Lower lobe of right lung (tissue), 2 donors: ENCODE measurements at places on chromosomes 5 and 9.

GRCh38 chr5:110477911-110478310 is 248.6 kb downstream of the TMEM232 start:
- DNase-seq, result no peak

GRCh38 chr5:54390015-54390414 is 65.5 kb upstream of the HSPB3 start:
- no peak for DNase-seq

DNA sequence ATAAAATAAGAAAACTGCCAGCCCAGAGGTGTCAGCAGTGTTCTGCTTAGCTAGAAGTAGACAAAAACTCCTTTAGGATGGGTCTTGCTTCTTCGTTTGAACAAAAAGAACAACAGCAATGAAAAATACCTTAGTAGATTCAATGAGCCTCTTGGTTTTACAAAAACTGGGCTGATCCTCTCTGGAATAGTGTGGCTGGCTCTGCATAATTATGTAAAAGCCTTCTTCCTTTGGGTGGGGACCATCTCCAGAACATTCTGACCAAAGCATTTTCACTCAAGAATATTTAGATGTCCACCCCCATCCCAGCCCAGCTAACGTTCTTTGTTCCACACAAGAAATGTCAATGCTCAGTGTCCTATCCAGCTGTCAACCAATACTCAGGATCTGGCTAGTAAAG is 63.2 kb downstream of the LRSAM1 start:
- no peak for DNase-seq

- DNase-seq, result no peak
Measured at GRCh38 chr9:37995348-37995737, 73.7 kb downstream of the SHB start.

DNA sequence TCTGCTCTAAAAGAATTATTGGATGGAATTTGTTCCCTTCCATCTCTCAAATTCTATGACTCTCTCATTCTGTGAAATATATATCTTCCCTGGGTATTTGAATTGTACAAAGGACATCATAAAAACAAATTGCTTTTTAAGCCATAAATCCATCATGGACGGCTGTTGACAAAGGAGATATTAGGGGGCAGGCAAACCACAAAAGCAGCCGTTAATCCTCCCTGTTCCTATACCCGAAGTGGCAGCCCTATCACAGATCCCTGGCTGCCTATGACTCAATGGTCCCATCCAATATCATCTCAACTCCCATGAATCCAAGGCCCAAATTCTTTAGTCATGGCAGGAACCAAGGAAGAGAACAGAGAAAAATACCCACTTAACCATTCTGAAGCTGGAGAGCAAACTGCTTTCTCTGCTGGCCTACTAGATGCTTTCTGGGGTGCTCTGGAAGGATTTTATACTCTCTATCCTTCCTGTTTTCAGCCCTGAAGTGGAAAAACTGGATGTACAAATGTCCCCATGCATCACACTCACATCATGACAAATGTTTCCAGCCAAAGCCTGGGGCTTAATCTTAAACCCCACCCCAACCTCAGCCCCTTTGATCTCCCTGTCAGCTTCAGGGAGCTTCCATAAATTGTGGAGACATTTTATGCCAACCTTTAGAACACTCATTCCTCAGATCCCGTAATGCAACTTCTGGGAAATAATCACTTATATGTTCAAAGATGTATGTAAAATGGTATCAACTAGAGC is 59.5 kb downstream of the FAM114A2 start:
- DNase-seq, result no peak

- no peak for DNase-seq
Measured at GRCh38 chr5:144009116-144009515, 161.3 kb downstream of the YIPF5 start.

GRCh38 chr5:149301744-149302380 is 30.2 kb downstream of the AFAP1L1 start:
- DNase-seq, result no peak

- no peak for DNase-seq
Measured at GRCh38 chr5:172499287-172499686, 45.0 kb upstream of the SH3PXD2B start.

- no peak for DNase-seq
Measured at GRCh38 chr5:172683264-172683644, 42.2 kb downstream of the NEURL1B start.

- no peak for DNase-seq
Measured at GRCh38 chr9:10566848-10567247, 46.0 kb downstream of the PTPRD start.

- no peak for DNase-seq
Measured at GRCh38 chr5:159704160-159704559, 212.1 kb upstream of the ADRA1B start.

DNA sequence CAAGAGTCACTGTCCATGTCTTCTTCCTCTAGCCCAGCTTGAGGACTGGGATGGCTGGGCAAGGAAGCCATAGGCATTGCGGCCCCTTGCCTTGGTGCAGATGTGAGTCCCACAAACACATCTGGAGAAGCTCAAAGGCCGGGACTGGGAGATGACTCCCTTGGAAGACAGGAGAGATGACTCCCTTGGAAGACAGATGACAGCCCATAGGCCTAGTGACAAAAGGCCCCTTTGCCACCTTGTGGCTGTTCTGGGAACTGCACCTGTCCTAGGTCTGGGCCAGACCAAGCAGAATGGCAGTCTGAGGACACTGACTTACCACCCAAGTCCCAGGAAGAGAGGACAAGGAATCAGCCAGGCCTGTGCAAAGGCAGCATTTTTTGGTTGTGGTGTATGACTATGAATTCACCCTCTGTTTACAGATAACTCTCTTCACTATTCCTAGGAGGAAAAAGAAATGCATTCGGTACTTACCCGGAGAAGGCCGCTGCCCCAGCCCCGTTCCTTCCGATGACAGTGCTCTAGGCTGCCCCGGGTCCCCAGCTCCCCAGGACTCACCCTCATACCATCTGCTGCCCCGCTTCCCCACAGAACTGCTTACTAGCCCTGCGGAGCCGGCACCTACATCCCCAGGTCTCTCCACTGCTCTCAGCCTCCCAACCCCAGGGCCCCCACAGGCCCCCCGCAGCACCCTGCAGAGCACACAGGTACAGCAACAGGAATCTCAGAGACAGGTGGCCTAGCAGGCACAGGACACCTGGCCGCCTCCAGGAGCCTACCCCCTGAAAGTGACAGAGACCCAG is 30.8 kb downstream of the SKP1 start:
- DNase-seq, result peak; percentile 73

DNA sequence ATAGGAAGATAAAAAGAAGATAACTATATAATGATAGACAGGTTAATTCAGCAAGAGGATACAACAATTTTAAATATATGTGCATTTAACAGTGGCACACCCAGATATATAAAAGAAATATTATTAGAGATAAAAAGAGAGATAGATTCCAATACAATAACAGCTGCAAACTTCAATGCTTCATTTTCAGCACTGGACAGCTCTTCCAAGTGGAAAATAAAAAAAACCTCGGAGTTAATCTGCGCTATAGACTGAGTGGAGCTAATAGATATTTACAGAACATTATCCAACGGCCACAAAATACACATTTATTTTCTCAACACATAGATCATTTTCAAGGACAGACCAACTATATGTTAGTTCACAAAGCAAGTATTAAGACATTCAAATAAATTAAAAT is 1229.5 kb upstream of the CDH6 start:
- no peak for DNase-seq

DNA sequence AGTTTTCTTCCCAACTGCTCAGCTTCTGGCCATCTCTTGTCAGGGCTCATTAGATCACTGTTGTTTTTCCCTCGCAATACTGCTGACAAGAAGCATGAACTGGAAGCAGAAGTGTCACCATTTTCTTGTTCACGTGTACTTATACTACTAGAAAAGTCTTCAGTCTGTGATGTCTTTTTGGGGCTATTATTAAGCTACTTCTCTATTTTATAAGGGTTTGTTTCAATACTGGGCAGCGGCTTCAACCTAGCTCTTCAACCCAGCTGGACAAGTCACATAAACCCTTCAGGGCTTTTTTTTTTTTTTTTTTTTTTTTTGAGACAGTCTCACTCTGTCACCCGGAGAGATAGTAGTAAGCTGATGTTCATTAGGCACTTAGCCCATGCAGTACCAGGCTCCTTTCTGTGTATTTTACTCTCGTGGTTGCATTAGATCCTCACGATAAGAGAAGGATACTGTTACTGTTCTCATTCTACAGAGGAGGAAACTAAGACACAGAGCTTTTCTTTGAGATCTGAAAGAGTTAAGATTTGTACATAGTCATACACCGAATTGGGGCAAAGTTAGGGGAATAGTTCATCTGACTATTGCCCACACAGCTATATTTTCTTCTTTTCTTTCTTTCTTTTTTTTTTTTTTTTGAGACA is 20.5 kb downstream of the RAPGEF1 start:
- DNase-seq, result no peak

DNA sequence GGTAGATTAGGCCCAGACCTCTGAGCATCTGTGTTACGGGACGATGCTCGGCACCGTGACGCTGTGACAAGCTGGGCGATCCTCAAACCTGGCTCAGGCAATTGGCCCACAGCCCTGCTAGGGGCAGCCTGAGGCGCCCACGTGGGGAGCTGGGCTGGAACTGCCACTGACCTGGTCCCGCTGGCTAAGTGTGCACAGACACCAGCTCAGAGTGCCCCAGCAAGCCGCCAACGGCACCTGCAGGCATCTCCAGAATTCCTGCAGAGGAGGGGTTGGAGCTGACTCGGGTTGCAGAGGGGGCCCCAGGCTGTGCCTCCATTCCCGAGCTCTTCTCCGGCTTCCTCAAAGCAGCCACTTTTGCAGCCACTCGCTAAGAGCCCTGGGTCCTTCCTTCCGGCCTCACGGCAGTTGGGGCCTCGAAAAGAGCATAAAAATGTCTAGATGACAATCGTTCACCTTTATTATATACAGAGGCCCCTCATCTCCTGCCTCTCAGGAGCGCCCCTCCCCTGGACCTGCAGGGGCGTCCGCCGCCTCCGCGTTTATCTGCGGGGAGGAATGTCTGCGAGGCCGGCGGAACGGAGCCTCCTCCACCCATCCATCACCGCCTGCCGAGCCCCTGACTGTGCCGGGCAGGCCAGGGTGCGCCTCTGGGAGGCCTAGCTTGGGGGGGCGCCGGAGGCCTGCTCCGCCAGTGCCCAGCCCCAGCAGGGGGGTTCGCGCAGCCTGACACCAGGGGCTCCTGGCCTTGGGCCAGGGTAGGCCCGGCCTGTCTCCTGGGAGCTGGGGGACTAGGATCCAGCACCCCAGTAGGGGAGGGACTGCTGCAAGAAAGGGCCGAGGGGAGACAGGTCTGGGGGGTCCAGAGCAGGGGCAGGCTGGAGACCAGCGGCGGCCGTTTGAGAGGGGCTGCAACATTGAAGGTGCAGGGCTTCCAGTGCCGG is 144.9 kb downstream of the BARX1 start:
- no peak for DNase-seq

GRCh38 chr5:61416420-61416819 is 84.4 kb downstream of the ZSWIM6 start:
- DNase-seq, result no peak

GRCh38 chr9:127720031-127720864 is 4.4 kb downstream of the TTC16 start:
- no peak for DNase-seq

GRCh38 chr5:172891716-172892421 is 57.8 kb downstream of the ERGIC1 start:
- peak; percentile 82 for DNase-seq
